Upper lobe of right lung (tissue), 1 donor: ENCODE measurements at places on chromosomes 7 and 10.

GRCh38 chr10:133458021-133458709 lies 4.4 kb downstream of the SCART1 start:
- no peak for DNase-seq

- no peak for DNase-seq
Observed at GRCh38 chr7:68699090-68699711, 899.1 kb upstream of the AUTS2 start.

DNA sequence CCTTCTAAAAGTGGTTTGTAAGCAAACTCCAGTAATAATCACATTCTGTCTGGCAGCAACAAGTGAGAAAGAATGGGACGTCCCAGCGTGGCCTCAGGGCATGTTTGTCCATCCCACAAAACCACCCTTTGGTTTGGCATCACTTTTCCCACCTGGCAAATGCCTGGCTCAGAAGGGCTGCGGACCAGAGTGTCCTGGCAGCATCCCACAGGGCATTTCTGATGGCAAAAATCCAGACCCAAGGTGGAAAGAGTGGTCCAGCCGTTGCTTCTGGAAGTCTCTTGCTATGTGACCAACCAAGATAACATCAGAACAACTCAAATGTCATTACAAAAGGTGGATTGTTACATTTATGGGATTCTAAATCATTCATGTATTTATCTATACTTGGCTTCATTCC lies 174.4 kb downstream of the CREB5 start:
- no peak for DNase-seq

DNA sequence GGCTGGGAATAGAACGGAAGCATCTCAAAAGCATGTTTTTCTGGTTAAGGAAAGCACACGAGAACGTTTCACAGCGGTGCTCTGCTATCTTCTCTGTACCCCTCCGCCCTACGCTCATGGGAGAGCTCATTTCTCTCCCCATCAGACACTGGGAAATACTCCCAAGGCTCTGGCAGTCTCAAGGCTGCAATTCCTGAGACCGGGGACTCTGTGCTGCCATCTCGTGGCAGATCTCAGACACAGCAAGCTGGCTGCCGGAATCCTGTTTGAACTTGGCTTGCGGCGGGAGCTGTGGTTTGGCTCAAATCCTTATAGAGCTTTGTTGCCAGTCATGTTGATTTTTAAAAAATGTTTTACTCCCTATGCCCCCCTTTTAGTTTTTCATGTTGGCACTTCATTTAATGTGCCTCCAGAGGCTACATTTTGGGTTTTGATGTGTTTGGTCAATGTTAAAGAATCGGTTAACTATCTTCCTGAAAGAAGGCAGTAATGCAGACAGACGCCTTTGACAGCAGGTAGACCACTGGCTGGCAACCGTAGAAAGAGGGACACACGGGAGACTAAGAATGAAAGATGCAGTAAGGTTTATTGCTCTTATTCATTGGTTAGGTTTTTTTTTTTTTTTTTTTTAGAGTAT lies 27.6 kb downstream of the BMPER start:
- DNase-seq: peak; percentile 84

DNA sequence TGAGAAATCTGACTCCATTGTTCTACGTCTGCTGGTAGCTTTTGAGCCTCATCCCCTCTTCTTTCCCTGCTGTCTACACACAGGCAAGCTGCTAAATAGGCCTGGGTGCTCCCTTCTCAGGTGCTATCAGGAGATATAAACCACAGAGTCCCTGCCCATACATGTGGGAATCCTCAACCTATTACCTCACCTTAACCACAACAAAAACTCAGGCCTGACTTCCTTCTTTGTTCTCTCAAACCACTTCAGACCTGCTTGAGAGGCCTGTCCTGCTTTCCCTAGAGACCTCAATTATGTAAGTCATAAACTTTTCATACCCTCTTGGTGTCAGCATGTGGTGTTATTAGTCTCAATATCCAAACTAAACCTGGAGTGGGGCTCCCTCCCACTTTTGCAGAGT lies 75.0 kb upstream of the MAGI2 start:
- no peak for DNase-seq

DNA sequence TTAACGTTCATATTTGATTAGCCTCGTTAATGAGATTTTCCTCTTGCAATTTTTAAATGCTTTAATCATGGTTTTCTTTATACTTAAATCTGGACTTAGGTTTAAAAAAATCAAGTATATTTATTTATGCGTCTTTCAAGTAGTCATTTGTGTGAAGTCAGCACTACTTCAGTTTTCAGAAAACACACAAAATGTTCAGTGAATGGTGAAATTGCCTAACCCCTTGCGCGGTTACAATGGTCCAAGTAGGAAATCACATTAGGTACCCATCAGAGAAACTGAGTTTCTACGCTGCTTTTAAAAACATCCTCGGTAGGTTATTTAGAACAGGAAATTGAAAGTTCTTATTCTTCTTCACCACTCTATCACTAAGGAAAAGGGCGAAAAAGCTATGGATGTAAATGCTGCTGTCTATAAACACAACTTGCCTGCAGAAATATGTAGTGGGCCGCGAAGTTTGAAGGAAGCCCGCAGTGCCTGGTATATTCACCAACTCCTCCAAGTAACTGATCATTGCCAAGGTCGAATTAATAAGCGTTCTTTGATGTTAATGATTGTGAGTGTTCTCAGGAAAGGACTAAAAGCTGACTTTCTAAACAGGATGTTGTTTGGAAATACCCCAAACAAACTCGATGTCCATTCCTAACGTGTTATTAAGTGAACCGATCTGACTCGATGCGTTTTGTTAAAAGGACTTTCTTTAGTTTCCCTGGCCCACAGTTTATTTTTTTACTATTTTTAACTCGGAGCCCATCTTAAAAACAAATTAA lies 1.0 kb downstream of the SYPL1 start:
- no peak for DNase-seq

DNA sequence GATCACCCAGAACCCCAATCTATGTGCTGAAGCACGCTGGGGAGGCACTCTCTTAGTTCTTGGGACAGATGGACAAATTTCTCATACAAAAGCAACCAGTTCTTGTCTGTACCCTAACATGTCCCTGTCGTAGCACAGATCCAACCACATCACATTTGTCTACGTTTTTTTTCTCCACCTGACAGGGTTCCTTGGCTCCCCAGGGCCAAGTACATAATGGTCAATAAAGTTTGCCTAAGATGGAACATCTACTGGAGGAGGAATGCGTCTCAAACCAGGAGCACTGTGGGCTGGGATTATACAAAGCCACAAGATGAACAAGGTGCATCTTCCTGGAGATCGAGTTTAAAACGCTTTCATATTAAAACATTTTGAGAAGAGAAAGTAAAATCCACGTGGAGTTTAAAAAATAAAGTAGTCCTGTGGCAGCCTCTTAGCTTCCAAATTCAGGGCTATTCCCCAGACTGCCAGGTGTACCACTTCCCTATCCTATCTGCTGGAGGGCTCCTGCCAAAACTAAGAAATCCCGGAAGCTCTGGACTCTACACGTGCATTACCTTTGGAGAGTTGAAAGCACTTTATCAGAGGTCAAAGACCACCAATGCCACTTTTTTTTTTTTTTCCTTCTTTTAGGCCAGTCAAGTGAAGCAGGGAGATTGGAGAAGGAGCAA lies 1.4 kb downstream of the TMEM243 start:
- DNase-seq: no peak

DNA sequence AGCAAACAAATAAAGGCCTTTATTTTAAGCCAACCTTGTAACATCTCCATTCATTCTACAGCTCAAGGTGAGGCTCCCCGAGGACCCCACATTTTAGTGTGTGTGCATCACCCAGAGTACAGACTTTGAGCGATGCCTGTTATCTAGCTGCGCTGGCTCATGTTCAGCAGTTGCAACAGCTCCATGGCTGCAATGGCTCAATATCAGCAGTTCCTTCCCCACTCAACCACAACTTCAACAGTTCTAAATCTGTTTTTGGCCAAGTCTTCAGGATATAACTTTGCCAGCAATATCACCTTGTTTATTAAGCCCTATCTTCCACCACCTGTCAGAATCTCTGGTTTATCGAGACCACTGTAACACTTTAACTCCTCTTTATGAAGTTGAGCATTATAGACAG lies 95.8 kb downstream of the WNT2 start:
- no peak for DNase-seq

DNA sequence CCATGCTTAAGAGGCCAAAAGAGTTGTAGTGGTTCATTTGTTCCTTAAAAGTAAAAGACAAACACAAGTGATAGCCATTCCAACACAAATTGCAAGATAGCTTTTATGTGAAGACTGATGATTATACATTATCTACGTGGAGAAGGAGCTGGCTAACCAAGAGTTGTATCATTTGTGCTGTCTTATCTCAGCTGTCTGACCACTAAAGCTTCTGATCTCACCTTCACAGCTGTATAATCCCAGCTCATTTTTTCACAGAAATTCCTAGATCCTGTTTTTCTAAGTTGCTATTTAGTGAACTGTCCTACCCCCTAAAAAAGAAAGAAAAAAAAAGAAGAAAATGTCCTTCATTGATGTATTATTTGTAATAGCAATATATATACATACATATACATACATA lies 9.8 kb downstream of the USP6NL start:
- DNase-seq: no peak

- no peak for DNase-seq
Observed at GRCh38 chr10:114616516-114616915, 41.6 kb downstream of the ABLIM1 start.

- no peak for DNase-seq
Observed at GRCh38 chr7:106820321-106821217, 44.5 kb upstream of the PIK3CG start.

GRCh38 chr7:47817917-47818316 lies 130.3 kb downstream of the PKD1L1 start:
- DNase-seq: peak; percentile 34

DNA sequence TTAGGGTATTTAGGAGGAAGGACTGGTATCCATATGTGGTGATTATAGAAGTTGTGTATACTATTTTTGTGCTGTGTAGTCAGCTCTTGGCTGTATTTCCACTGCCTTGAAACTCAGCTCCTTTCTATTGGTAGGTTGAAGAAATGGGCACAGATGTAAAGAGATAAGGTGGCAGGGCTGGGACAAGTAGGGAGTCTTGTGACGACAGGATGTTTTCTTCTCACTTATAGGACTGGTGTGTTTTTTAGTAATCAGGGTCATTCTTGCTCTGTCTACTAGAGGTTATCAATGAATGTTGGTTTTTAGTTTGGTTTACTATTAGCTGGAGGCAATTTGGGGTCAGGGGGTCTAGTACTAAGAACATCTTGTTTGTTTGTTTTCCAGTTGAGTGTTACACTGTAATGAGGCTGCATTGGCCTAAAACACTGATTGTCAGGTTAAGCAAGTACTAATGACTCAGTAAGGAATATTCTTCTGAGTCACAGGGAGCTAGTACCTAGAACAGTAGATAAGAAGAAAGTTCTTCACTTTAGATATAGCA lies 11.8 kb downstream of the UBN2 start:
- no peak for DNase-seq

- DNase-seq: no peak
Observed at GRCh38 chr7:12494687-12495024, 75.9 kb upstream of the SCIN start.

- DNase-seq: no peak
Observed at GRCh38 chr10:32318476-32318896, 28.5 kb downstream of the EPC1 start.

- DNase-seq: no peak
Observed at GRCh38 chr7:8613191-8613590, 179.8 kb downstream of the NXPH1 start.

DNA sequence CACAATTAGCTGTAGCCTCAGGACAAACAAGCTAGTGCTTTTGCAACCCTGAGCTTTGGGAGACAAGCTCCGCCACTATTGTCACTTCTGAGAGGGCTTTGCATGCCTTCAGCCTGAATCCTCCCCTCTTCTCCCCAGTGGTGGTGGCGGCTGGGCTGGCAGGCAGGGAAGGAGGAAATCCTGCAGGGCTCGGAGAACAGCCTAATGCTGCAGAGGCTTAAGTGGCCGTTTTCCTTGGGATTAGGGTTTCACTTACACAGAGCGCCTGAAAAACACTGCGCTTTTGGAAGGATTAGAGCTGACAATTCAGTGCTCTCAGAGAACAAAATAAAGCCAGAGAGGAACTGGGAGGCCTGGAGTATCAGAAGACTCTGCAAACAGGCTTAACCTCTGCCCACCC lies 71.3 kb downstream of the PAX2 start:
- no peak for DNase-seq

DNA sequence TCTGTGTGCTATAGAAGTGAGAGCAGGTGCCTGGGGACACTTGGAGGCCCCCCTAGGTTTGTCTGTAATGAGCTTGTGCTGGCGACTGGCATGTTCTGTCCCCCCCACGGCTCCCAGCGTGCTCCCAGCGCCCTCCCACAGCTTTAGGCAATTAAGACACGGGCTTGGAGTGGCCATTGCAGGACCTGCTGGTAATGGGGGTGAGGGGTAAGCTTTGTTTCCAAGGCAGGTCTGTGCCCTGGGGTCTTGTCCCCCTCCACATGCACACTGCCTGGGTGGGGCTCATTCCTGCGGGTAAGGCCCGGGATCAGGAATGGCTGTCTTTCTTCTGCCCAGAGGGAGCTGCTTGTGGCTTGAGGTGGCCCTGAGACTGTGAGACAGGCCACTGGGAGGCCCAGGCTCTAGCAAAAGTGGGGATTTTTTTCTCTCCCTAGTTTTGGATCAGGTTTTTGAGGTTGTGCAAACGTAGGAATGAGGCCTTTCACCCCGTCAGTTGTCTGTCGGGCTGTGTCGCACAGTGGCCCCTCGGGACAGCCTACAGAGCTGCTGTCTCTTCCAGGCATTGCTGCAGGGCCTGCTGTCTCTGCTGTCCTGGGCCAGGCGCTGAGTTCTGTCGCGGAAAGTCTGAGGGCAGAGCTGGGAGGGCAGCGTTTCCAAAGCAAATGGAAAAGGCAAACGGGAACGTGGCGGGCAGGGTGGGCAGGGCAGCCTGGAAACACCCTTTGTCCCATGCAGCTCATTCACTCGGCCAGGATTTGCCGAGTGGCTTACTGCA lies 107.4 kb downstream of the LHPP start:
- peak; percentile 46 for DNase-seq

GRCh38 chr10:92697663-92698511 lies 8.1 kb downstream of the HHEX start:
- no peak for DNase-seq

- DNase-seq: no peak
Observed at GRCh38 chr10:117352724-117353123, 22.5 kb downstream of the PDZD8 start.

- no peak for DNase-seq
Observed at GRCh38 chr7:47801423-47801822, 146.8 kb downstream of the PKD1L1 start.

GRCh38 chr7:95594185-95594584 lies 2.1 kb downstream of the PDK4 start:
- DNase-seq: no peak

GRCh38 chr7:104859754-104860426 lies 154.1 kb upstream of the KMT2E start:
- no peak for DNase-seq
